ACHN (cell line): ENCODE measurements at places on chromosomes 7 and 10.

- no peak for DNase-seq
Observed at GRCh38 chr10:74012480-74012879, 14.6 kb downstream of the VCL start.

- DNase-seq = no peak
Observed at GRCh38 chr7:155147172-155147571, 77.0 kb downstream of the HTR5A start.

- no peak for DNase-seq
Observed at GRCh38 chr10:88735661-88736060, 24.2 kb upstream of the LIPN start.

GRCh38 chr7:152881893-152882292 lies 122.3 kb downstream of the ACTR3B start:
- DNase-seq = no peak

DNA sequence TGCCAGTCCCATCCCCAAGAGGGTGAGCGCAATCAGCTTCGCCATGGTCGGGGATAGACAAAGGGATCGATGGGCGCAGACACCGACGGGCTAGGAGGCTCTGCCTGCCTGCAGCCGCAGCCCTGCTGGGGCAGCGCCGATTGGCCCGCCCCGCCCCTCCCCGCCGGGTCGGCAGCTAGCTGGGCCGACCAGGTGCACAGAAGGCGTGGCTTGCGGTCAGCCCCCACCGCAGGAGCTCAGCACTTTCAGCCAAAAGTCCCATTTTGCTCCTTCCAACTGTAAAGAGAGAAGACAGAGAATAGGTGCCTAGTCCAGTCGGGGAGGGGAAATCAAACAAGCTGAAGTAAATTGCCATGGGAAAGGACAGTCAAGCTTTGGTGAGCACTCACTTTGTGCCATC lies at the start of gene PON1:
Gene PON1 (minus strand): TSS at position 102 of the 400 bp plus-strand sequence. CDS start 57 bp downstream, at position 45.
- no peak for DNase-seq

GRCh38 chr7:2730846-2731770 lies 43.1 kb downstream of the AMZ1 start:
- no peak for DNase-seq

- DNase-seq = no peak
Observed at GRCh38 chr10:78619896-78620295, 448.9 kb upstream of the ZMIZ1 start.

DNA sequence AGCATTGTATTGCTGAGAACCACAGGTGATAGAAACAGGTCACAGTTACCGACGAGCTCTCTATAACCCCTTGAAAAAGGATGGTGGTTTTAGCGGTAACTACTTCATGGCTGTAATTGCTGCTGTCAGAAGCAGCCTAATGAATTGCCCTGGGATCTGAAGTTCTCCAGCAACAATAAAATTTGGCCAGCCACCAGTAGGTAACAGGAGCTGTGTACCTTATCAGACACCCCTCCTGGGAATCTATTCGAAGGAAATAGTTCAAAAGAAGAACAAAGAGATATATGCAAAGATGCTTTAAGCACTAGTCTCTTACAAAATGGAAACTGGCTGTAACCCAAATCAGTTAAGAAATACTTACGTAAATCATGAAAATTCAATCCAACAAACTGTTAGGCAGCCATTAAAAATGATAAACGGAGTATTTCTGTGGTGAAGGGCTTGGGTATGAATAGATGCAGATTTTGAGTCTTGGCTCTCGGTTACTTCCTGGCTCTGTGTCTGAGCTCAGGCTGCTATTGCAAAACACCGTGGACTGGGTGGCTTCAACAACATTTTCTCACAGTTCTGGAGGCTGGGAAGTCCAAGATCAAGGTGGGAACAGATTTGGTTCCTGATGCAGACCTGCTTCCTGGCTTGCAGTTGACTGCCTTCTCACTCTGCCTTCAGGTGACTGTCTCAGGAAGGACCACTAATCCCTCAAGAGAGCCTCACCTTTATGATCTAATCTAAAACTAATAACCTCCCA lies 1.6 kb downstream of the MSRB2 start:
- no peak for DNase-seq

- DNase-seq = no peak
Observed at GRCh38 chr7:29502133-29502532, 61.5 kb upstream of the PRR15 start.

GRCh38 chr10:18625886-18626285 lies 25.5 kb downstream of the NSUN6 start:
- DNase-seq = no peak

- no peak for DNase-seq
Observed at GRCh38 chr7:90536449-90536848, 59.7 kb upstream of the CDK14 start.

GRCh38 chr7:42624471-42624870 lies 287.4 kb downstream of the C7orf25 start:
- no peak for DNase-seq

DNA sequence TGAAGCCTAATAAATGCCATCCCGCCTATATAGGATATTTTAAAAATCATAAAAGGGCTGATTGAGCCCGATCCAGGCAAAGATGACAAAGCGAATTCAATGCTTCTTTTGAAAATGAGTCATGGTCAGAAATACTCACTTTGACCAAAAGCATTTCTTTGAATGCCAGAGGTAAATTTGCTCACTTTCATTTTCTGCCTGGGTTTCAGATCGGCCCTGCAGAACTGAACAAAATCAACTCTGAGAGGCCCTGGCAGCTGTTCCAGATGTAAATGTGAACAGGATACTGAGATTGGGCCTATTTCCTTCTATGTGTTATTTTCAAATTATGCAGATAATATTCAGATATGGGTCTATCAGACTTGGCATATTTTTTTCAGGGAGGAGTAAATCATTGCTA lies 114.8 kb upstream of the ARID5B start:
- DNase-seq = peak; percentile 83

DNA sequence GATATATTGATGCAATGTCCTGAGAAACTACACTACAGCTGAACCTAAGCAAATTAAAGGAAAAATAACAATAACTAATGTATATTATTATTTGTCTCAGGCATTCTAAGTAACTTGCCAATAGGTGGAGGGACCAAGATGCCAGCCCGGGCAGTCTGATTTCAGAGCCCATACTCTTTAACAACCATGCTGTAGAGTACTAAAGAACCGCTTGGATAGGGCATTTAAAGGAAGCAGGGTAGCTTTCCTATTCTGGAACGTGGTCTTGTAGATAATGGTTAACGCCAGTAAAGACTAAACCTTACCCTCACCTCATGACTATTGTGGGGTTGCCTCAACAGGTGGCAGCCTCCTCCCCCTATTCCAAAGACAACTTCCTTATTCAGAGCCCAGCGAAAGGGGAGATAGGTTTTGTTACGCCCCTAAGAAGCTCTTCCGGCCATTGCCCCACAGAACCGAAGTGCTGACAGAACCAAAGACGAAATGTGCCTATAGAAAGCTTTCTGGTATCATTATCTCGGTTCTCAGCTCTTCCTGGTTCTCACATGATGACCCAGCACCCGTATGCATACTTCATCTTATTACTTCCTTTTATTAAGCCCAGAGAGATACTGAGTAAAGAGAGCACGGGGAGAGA lies 707 bp upstream of the C1GALT1 start:
- peak; percentile 87 for DNase-seq

DNA sequence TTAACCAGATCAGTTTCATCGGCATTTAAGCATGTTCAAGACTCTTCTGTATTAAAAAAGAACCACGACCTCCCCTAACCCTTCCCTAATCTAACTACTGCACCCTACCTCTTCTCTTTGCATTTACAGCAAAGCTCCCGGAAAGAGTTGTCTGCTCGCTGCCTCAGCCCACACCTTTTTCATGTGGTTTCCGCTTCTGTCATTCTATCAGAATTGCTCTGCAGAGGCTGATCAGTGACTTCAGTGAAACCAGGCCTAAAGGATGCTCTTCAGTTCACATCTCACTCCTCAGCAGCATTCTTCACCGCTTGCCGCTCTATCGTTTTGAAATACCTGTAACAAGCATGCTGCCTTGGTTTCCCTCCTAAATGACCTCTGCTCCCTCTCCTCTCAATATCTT lies 160.9 kb downstream of the SDK1 start:
- DNase-seq = no peak

- peak; percentile 74 for DNase-seq
Observed at GRCh38 chr7:127792528-127793342, 140.7 kb downstream of the SND1 start.

GRCh38 chr10:44511601-44512000 lies 126.7 kb upstream of the CXCL12 start:
- DNase-seq = no peak

- peak; percentile 66 for DNase-seq
Observed at GRCh38 chr7:136687693-136688322, 180.6 kb upstream of the CHRM2 start.

GRCh38 chr7:41568135-41568534 lies 134.8 kb downstream of the INHBA start:
- DNase-seq = no peak

DNA sequence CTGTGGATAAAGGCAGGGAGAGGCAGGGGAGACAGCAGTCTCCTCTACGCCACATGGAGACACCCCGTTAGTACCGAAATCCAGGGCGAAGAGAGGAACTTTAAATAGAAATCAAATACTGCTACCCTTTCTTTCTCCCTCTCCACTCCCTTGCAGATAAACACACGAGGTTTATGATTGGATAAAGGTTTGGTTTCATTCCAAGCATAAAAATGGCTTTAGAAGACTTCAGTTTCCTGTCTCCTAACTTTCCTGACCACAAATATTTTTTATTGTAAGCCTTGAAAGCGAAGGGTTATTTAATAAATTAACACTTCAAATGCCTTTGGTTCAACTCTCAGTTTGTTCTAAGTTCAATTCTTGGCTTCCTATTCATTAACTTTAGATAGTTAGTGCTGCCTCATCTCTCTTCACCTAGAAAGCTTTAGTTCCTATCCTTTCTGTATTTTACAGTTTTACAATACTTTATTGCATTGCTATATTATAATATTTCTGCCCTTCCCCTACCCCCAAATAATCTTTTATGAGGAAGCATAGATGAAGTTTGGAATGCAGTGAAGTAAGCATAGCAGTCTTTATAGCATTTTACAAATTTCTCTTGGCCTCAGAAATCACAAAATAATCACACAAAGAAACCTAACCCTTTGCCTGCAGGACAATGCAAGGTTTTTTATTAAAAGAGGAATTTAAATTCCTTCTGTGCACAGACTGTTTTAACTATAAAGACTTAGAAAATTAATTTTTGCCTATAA lies 31.5 kb upstream of the ARID5B start:
- no peak for DNase-seq

- DNase-seq = no peak
Observed at GRCh38 chr7:148241700-148242293, 348.8 kb upstream of the C7orf33 start.

DNA sequence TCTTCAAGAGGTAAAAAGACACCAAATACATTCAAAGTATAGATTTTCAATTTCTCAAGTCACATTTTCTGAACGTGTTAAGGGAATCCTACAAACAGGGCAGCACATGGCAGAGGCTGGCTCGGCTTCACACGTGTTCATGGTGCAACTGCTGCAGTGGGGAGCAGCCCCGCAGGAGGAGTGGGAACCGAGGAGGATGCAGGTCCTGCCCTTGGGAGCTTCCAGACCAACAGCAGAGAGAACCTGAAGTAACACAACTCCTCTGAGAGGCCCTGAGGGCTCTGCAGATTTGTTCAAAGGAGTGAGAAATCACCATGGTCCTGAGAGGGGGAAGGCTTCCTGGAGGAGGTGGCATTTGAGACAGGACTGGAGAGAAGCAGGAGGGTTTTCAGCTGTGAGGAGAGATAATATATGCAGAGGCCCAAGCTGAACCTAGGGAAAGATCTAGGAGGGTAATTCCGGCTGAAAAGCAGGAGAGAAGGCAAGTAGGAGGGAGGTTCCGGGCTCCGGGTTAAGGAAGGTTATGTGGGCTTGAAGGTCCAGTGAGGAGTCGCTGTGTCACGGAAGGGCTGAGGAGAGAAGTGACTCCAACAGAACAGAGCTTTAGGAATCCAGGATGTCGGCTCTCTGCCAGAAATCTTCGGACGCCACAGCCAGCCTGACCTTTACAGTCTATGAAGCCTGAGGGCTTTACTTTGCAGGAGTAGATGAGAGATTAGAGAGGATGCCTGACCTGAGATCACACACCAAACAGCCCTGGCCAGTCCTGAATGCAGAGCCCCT lies 77.5 kb downstream of the GPR26 start:
- DNase-seq = no peak

DNA sequence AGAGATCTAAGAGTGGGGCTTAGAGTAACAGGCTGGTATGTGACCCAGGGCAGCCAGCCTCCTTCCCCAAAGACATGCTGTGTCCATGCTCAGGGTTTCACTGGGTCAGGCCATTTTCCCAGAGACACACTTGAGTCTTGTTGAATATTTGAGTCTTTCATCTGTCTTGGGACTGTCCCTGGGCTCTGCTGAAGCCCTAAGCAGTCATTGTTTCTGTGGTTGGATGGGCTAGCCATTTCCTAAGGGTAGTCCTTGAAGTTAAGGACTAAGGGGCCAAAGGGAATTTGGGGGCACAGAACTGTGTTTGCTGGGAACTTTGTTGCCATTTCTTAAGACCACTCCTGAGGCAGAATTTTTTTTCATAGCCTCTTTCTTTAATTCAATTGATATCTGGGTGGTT lies 98.4 kb upstream of the SAMD8 start:
- no peak for DNase-seq

DNA sequence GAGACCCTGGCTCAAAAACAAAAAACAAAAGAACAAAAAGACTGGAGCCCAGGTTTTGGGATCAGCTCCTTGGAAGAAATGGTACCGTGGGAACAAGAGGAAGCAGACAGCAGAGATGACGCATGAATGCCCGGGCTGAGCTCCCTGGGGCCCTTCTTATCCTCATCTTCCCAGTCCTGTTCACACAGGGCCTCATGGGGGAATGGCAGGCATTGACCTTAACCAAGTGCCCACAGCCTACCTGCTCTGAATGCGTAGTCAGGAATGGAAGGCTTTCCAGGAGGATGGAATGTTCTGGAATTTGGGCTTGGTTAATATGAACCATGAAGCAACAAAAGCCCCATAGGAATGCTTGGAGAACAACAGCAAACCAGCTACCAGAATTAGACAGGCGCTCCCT lies 154.7 kb downstream of the PRPF18 start:
- DNase-seq = no peak

DNA sequence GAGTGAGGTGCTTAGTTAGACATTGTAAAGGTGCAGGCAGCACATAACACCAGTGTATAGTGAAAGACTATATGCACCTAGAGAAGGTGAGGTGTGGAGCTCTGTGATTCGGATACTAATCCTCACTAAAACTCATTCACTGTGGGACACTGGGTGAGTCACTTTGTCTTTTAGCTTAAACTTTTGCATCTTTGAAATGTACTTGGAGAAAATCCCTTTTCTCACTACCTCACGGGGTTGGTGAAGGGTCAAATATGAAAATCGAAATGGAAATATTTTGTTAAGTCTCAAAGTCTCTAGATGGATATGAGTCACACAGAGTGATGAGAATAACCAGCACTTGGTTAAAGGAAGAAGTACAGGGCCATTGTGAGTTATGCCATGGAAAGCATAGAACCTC lies 38.0 kb downstream of the MDFIC start:
- no peak for DNase-seq

GRCh38 chr10:7488418-7488829 lies 77.6 kb upstream of the SFMBT2 start:
- DNase-seq = no peak

- DNase-seq = no peak
Observed at GRCh38 chr10:102612964-102613275, 31.4 kb upstream of the TRIM8 start.
